Activated CD8-positive, alpha-beta T cell treated with anti-CD3 and anti-CD28 coated beads for 36 hours (primary cell): ENCODE measurements at places on chromosomes 4 and X. TPM values are rescaled to one million over a fixed set of nuclear protein-coding genes. Genes with fewer than 3 reads are reported as not detected.

Gene PNPLA4
- total RNA-seq, result 13.9 TPM

Gene BGN
- total RNA-seq, result not detected

DNA sequence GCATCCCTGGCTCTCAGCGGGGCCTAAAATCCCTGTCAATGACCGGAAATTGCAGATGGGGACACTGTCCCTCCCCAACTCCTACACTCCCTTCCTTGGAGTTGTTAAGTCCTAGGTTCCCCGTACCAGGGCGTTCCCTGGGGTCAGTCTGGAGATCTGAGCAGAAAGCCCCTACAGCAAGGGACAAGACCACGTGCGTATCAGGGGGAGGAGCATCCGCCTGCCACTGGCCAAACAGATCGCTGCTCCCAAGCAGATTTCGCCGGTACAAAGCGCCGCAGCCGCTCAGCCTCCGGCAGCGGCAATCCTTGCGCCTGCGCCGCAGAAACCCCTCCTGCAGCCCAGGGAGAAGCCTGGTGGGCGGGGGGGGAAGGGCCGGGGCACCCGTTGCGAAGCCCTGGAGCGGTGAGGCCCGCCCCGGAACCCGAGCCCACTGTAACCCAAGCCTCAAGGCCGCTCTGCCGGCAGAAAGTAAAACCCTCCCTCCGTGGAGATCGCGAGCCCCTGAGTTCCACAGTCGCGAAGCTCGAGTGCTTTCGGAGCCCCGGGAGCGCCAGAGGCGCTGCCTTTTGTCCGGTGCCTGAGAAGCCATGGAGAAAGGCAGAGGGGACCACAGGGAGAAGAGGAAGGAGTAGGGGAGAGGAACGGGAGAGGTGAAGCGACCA, 2.7 kb downstream of the CRMP1 start:
- peaks cover 2% of the 10 kb centered on the region for H3K36me3 ChIP-seq
- no peak overlapping the region for H3K27ac ChIP-seq
- no peak for DNase-seq
- peaks cover 62% of the 10 kb centered on the region for H3K27me3 ChIP-seq

Gene NLRP2B
- not detected for total RNA-seq

- H3K27ac ChIP-seq, result no peak overlapping the region
- no peaks in the 10 kb centered on the region for H3K36me3 ChIP-seq
- no peak overlapping the region for H3K4me3 ChIP-seq
- no peaks in the 10 kb centered on the region for H3K27me3 ChIP-seq
- no peak for DNase-seq
Measured at GRCh38 chr4:40918330-40918729, 168.6 kb downstream of the NSUN7 start.

DNA sequence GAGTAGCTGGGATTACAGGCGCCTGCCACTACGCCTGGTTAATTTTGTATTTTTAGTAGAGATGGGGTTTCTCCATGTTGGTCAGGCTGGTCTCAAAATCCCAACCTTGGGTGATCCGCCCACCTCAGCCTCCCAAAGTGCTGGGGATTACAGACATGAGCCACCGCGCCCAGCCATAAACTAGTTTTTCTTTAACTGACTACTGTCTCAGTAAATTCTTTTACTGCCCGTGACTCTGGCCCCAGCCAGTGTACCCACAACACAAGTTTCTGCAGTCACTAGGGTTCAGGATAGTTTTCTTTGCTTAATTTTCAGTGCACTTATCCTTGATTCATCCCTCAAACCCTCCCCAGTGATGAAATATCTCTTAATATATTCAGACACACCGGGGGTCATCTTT, 8.3 kb downstream of the SHROOM2 start:
- no peaks in the 10 kb centered on the region for H3K4me1 ChIP-seq
- H3K27me3 ChIP-seq, result peaks cover 5% of the 10 kb centered on the region
- H3K27ac ChIP-seq, result no peak overlapping the region
- H3K36me3 ChIP-seq, result no peaks in the 10 kb centered on the region
- H3K4me3 ChIP-seq, result no peak overlapping the region

DNA sequence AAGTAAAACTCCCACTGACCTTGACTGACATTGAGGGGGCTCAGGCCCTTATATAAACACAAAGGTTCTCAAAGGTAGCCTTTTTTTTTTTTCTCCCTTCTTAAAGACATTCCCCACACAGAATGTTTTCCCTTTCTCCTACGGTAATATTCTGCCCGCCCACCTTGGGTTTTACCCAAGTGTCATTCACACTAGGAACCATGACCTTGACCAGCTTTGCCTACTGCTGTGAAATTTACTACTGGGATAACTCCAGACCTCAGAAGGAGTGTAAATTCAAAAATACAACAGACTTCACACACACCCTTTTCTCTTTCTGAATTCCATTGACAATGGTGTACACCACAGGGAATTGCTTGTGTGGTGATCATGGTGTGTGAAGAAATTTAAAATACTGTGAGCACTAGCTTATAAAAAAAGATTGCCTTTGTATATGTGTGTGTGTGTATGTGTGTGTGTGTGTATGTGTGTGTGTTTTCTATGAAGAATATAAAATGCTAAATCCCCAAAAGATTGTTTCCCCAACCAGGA, 589.5 kb upstream of the FTHL17 start:
- H3K27me3 ChIP-seq, result no peaks in the 10 kb centered on the region
- no peak overlapping the region for H3K4me3 ChIP-seq
- H3K36me3 ChIP-seq, result no peaks in the 10 kb centered on the region
- DNase-seq, result no peak
- H3K27ac ChIP-seq, result no peak overlapping the region

DNA sequence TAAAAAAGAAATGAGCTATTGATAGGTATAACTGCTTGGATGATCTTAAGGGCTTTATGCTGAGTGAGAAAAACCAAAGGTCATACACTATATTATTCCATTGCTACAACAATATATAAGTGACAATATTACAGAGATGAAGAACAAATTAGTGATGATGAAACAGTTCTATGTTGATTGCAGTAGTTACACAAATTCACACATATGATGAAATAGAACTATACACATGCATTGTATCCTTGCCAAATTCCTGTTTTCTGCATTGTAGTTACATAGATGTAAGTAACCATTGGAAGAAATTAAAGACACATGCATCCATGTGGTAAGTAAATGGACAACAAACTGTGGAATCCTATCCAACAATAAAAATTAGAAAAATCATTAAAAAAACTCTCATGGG, 76.5 kb downstream of the CENPC start:
- no peak overlapping the region for H3K27ac ChIP-seq
- no peak overlapping the region for H3K4me3 ChIP-seq
- H3K4me1 ChIP-seq, result no peaks in the 10 kb centered on the region
- H3K36me3 ChIP-seq, result peaks cover 37% of the 10 kb centered on the region
- DNase-seq, result no peak
- H3K27me3 ChIP-seq, result no peaks in the 10 kb centered on the region

DNA sequence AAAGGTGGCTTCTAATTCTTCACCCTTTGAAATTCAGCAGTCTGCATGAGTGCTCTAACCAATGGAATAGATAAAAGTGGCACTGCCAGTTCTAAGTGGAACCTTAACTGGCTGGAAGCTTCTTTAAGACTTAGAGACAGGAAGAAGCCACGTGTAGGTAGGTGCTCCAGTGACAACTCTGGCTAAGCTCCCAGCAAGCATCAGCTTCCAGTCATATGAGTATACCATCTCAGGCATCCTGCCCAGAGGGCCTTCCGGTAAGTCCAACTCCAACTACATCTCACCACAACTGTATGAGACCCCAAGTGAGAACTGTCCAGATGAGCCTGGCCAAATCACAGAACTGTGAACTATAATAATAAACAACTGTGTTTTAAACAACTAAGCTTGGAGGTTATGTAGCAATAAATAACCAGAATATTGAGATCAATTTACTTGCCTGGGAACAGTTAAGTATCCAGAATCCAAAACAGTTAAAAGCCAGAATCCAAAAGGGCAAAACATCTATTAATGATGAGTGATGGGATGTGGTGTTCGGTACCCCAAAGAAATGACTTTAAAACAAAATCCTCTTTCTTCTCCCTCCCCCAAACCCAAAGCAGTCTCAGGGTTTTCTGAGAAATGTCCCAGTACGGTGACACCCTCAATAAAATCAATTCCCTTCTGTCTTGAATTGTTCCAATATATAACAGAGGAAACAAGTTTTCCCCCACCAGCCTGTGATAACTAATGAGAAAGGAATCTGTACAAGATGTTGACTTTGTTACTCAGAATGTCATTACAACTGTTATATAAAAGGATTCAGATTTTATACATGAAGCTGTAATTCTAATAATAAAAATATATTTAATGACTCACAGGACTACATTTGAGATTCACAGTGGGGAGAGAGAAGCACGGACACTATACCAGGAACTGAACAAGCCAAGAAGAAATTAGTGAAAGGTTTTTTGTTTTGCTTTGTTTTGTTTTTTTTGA, 4.2 kb downstream of the TSPAN5 start:
- H3K27me3 ChIP-seq, result no peaks in the 10 kb centered on the region
- peaks cover 46% of the 10 kb centered on the region for H3K4me1 ChIP-seq
- peaks cover 20% of the 10 kb centered on the region for H3K36me3 ChIP-seq
- H3K4me3 ChIP-seq, result no peak overlapping the region

- H3K27me3 ChIP-seq, result peaks cover 10% of the 10 kb centered on the region
- H3K36me3 ChIP-seq, result no peaks in the 10 kb centered on the region
- peak overlapping the region; percentile 66 for H3K4me3 ChIP-seq
Measured at GRCh38 chrX:129653971-129654651, 645 bp downstream of the APLN start.

DNA sequence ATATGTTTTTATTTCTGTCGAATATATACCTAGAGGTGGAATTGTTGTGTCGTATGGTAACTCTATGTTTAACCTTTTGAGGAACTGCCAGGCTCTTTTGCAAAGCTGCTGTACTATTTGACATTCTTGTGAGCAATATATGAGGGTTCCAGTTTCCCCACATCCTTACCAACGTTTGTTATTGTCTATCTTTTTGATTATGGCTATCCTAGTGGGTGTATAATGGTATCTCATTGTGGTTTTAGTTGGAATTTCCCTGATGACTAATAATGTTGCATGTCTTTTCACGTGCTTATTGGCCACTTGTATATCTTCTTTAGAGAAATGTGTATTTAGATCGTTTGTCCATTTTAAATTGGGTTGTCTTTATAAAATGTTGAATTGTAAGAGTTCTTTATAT, 24.5 kb downstream of the REPS2 start:
- no peaks in the 10 kb centered on the region for H3K36me3 ChIP-seq
- H3K27ac ChIP-seq, result no peak overlapping the region
- H3K4me3 ChIP-seq, result no peak overlapping the region
- peaks cover 7% of the 10 kb centered on the region for H3K4me1 ChIP-seq

DNA sequence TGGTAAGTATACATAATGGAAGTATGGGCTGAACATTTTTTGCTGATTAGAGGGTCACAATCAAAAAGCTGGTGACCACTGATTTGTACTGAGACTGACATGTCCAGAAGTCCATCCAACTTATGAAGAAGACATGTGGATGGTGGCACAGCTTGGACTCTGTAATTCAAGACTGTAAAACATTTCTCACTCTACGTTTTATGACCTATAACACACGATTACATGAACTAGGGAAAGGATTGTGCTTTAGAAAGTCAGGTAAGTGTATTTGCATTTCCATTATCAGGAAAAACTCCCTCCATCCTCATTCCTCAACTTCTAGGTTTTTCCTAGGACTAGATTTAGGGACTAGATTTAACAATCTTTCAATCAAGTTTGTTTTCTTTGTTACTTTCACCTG, 30.5 kb upstream of the OCIAD2 start:
- no peak overlapping the region for H3K4me3 ChIP-seq
- H3K36me3 ChIP-seq, result no peaks in the 10 kb centered on the region
- H3K27ac ChIP-seq, result no peak overlapping the region
- no peaks in the 10 kb centered on the region for H3K27me3 ChIP-seq
- H3K4me1 ChIP-seq, result no peaks in the 10 kb centered on the region

- peak; percentile 35 for DNase-seq
- peaks cover 3% of the 10 kb centered on the region for H3K4me1 ChIP-seq
- H3K27ac ChIP-seq, result no peak overlapping the region
- no peaks in the 10 kb centered on the region for H3K27me3 ChIP-seq
- H3K36me3 ChIP-seq, result no peaks in the 10 kb centered on the region
- no peak overlapping the region for H3K4me3 ChIP-seq
Measured at GRCh38 chrX:131841496-131842437, 181.3 kb upstream of the STK26 start.

DNA sequence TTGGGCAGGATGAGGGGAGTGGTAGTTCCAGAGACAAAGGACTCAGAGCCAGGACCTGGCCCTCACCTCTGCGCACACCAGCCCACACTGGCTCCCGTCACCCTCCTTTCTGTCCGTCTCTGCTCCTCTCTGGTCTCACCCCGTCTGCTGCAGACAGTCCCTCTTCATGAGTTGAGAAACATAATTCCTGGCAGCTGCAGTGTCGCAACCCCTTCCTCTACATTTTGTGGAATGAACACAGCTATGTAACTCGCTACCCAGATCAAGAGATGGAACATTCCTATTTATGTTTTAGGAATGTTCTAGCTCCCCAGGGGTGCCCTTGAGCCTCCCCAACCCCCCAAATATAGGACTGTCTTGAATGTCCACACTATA, 59.3 kb downstream of the SHROOM2 start:
- DNase-seq, result no peak
- H3K36me3 ChIP-seq, result no peaks in the 10 kb centered on the region
- peaks cover 9% of the 10 kb centered on the region for H3K27me3 ChIP-seq
- peaks cover 4% of the 10 kb centered on the region for H3K4me1 ChIP-seq

DNA sequence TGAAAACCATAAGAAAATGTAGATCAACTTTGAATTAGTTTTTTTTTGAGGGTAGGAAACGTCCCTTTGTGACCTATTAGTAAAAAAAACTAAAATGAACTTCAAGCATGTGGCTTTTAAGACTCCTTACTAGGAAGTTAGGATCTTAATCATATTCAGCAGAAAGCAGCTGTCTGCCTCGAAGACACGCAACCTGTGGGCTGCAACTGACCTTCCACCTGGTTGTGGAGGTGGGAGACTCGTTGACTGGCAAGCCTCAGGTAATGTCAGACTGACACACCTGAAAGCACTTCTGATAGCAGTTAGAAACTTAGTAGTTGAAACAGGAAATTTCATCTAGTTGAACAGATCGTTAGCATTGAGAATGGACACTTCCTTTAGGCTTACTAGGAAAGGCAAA, 37.4 kb downstream of the CCNG2 start:
- peaks cover 20% of the 10 kb centered on the region for H3K4me1 ChIP-seq
- DNase-seq, result no peak
- peak overlapping the region; percentile 82 for H3K27ac ChIP-seq
- peaks cover 4% of the 10 kb centered on the region for H3K27me3 ChIP-seq
- no peaks in the 10 kb centered on the region for H3K36me3 ChIP-seq

DNA sequence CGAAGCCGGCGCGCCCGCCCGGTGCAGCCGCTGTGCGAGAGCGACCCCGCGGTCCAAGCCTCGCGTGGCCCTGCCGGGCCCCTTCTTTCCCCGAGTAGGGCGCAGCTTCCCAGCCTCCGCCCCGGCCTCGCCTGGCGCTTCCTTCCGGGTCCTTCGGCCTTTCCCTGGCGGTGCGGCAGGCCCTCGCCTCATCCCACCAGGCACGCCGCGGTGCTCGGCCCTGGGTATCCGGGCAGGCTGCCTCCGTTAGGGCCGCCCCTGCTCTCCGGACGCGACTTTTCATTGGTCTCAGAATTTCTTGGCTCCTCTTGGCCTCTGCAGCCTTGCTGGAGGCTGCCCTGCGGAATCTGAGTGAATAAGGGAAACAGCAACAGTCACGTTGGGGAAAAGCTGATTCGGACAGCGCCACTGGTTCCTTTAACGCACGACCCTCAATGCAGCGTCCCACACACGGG, 429 bp downstream of the UVSSA start:
- peak overlapping the region; percentile 84 for H3K4me3 ChIP-seq
- peaks cover 41% of the 10 kb centered on the region for H3K4me1 ChIP-seq
- DNase-seq, result peak; percentile 63
- H3K27me3 ChIP-seq, result no peaks in the 10 kb centered on the region

Gene WWC2
- total RNA-seq, result 1.9 TPM

GRCh38 chrX:2608638-2609430, 82.3 kb upstream of the CD99 start:
- H3K27ac ChIP-seq, result peak overlapping the region; percentile 89
- peaks cover 33% of the 10 kb centered on the region for H3K36me3 ChIP-seq
- peak; percentile 85 for DNase-seq
- peak overlapping the region; percentile 75 for H3K4me3 ChIP-seq
